Suprapubic skin (tissue), 4 donors: ENCODE measurements at places on chromosomes 3 and 15. TPM values are rescaled to one million over a fixed set of nuclear protein-coding genes. Genes with fewer than 3 reads are reported as not detected.

Gene RBPMS2
- total RNA-seq = 1.1 TPM

Gene HRG
- total RNA-seq = not detected

Gene C2CD4A
- total RNA-seq = 0.45 TPM

Gene SLC35G2
- 1.2 TPM for total RNA-seq

Gene NANOGP8
- 5.9 TPM for total RNA-seq

Gene MIX23
- 40.1 TPM for total RNA-seq

Gene ILDR1
- total RNA-seq = 1.9 TPM

Gene SAXO2
- 0.23 TPM for total RNA-seq

Gene LRRN1
- 1.1 TPM for total RNA-seq

Gene GCSAM
- total RNA-seq = 0.62 TPM

Gene MRAS
- total RNA-seq = 10.1 TPM
